ENCODE measurements at places on chromosomes 2 and 18.

- DNase-seq = no peak
Observed at GRCh38 chr2:136497709-136498108, 267.6 kb upstream of the THSD7B start.

- DNase-seq = no peak
Observed at GRCh38 chr2:85291425-85292023, 36.3 kb downstream of the TGOLN2 start.

- no peak for DNase-seq
Observed at GRCh38 chr18:74571895-74572680, 25.6 kb upstream of the ZNF407 start.

GRCh38 chr2:238139196-238140039, 950 bp downstream of the KLHL30 start:
- DNase-seq = no peak

DNA sequence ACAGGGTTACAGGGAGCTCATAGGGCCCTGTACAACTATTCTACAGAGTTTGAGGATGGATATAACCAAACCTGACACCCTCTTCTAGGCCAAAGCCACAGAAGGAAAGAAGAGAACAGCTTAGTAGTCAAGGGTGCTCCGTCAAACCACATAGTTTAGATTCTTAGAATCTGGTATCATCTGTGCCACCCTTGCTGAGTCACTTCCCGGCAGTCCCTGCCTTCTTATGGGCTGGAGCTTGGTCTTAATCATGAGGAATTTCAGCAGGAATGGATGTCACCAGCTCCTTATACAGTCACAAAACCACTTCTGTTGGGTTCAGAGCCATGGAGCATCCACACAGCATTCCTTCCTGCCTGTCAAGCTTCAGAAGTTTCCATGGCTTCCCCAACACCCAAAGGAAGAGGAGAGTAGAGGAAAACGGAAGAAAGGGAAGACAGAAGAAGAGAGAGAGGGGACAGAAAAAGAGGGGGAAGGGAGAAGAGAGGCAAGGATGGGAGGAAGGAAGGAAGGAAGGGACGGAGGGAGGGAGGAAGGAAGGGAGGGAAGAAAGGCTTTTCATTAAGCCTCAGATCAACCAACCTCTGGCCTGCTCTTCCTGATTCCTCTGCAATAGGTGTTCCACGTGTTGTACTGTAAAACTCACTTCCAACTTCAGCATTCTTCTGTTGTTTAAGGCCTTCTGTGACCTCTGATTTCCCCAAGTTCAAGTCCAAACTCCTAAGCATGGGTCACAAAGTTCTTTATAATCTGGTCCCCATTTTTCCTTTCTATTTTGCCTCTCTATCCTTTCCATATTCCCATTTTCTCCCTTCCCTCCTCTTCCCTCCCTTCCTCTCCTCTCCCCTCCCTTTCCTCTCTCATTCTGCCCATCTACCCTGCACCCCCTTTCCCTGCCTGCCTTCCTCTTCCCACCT, 246.1 kb upstream of the TNP1 start:
- DNase-seq = peak; percentile 84

- DNase-seq = peak; percentile 9
Observed at GRCh38 chr18:3886575-3887322, 436.8 kb downstream of the TGIF1 start.

DNA sequence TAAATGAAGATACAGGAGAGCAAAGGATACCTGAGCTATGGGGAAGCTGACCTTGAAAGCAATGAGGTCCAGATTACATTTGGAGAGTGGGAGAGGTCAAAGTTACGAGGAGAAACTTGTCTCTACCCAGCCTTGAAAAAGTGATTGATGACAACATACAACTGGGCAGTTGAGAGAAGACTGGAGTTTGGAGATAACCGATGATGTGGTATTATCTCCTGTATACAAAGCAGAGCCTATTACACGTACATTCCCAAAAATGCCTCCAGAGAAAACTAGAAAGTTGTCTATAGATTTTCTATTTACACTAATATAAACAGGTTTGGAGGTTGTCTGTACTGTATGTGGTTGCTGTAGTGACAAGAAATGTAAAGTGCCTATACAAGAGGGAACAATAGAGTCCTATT, 28.3 kb downstream of the ARL5A start:
- no peak for DNase-seq

- no peak for DNase-seq
Observed at GRCh38 chr2:20501974-20502373, 55.1 kb downstream of the RHOB start.

- DNase-seq = no peak
Observed at GRCh38 chr2:188326669-188327301, 35.1 kb downstream of the GULP1 start.

- DNase-seq = no peak
Observed at GRCh38 chr2:189854940-189855339, 70.7 kb downstream of the PMS1 start.

DNA sequence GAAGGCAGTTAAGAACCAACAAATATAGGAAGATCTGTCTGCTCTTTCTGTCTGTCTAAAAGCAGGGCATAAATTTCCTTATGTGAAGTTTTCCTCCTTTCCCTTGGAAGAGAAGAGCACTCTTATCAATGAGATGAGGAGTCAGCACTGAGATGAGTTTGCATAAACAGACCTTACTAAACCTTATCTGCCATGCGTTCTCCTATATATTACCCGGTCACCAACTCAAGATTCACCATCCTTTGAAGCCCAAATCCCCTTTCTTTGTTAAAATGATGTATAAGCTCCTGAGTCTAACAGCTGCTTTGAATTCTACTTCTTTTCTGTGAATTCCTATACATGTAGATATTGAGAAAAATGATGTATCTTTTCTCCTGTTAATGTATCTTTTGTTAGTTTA, 65.5 kb upstream of the FHL2 start:
- no peak for DNase-seq

GRCh38 chr18:10926621-10927161, 222.7 kb downstream of the PIEZO2 start:
- peak; percentile 87 for DNase-seq

DNA sequence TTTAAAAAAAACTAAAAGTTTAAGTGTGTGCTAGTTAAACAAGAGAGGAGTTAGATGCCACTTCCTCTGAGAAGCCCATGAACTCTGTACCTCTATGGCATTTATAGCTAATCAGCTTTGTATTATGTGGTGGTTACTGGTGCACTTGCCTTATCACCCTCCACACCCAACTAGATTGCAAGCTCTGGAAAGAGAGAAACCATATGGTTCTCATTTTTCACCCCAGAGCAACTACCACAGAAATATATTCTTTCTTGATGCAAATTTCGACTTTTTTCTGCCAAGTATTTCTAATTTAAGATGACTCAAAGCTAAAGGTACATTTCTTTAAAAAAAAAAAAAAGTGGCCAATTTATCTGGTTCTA, 24.2 kb downstream of the RAPH1 start:
- no peak for DNase-seq

DNA sequence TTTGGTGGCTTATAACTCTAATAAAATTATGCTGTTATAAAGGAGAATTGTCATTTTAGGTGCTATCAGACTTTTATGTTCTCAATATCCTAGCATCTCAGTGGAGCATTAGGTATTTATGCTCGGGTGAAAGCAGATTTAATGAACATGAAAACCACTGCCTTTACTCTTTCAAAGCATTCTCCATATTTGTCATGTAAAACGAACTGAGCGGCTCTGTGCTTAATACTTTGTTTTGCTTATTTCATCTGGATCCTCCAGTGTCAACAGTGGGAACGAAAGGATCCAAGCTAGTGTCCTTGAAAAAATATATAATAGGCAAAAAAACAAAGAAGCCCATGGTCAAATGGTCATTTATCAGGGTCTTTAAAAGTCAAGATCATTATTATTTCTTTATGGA, 53.5 kb downstream of the THSD7B start:
- DNase-seq = no peak

DNA sequence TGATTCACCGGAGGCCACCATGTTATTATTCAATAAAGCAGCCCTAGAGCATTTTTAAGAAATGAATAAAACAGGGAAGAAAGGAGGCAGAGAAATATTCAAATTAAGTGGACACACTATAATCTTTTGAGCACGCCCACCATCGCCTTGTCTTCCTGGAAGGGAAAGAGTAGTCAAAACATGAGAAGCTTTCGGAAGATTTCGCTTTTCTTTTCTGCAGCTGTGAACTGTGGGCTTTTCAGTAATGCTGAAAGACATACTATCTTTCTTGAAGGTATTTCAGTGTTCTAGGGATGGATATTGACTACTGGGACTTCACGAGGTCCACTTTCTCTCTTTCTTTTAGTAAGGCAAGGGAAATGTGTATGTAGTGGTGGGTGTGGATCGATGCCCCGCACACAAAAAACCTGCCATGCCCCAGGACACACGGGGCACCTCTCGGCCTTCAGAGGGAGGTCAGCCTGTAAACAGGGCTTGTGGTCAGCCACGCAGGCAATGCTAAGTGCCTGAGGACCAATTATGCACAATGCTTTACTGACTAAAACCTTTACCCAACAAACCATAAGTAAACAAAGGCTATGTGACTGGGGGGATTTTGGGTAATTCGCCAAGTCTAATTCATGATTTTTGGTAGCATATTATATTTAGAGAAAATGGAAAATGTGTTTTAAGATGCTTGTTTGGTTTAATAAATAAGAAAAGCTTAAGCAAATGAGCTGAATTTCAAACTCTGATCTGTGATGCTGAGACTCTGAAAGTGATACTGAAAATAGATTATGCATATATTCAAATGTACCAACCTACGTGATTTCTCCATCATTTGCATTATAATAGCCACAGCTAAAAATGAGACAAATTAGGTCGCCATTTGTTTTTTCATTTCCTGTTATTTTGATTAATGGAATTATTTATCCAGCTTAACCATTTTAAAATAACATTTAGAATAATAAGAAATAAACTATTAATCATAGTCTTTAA, 130.5 kb downstream of the ZNF516 start:
- no peak for DNase-seq

DNA sequence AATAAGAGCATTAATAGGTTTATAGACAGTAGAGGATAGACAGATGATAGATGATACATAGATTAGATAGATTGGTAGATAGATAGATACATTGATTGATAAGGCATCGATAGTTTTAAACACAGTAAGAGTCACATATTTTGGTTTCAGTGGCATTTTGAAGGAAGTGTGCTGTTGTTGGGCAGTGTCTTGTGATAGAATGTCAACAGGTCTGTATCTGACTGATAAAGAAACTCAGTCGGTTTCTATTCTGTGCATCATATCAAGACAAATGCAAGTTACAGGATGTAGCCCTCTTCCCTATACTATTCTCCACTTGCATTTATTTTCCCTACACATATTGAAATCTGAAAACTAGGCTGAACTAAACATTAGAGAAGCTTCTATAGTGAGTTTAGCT, 1229.0 kb upstream of the ZEB2 start:
- DNase-seq = no peak

GRCh38 chr18:21851327-21851961, 110.9 kb downstream of the MIB1 start:
- peak; percentile 45 for DNase-seq

DNA sequence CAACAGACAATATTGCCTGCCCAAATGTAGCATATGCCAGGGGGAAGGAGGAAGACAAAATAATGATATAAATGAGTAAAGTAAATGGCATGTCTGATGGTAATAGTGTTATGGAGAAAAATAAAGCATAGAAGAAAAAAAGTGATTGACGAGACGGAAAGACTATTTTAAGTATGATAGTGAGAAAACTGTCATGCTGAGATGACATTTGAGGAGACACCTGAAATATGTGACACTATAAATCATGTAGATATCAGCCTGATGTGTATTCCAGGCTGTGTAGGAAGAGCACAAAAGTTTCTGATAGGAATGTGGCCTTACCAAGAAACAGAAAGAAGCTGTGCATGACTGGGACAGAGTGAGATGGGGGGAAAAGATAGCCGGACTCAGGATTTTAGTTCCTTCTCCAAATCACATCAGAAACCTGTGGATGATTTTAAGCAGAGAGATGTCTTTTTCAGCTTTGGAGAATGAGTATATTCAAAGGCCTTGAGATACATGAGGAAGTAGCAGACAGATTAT, 387.3 kb upstream of the SYT4 start:
- DNase-seq = no peak

- no peak for DNase-seq
Observed at GRCh38 chr2:227370092-227370491, 9.0 kb downstream of the TM4SF20 start.

GRCh38 chr2:112310906-112311305, 35.5 kb downstream of the ZC3H6 start:
- no peak for DNase-seq

DNA sequence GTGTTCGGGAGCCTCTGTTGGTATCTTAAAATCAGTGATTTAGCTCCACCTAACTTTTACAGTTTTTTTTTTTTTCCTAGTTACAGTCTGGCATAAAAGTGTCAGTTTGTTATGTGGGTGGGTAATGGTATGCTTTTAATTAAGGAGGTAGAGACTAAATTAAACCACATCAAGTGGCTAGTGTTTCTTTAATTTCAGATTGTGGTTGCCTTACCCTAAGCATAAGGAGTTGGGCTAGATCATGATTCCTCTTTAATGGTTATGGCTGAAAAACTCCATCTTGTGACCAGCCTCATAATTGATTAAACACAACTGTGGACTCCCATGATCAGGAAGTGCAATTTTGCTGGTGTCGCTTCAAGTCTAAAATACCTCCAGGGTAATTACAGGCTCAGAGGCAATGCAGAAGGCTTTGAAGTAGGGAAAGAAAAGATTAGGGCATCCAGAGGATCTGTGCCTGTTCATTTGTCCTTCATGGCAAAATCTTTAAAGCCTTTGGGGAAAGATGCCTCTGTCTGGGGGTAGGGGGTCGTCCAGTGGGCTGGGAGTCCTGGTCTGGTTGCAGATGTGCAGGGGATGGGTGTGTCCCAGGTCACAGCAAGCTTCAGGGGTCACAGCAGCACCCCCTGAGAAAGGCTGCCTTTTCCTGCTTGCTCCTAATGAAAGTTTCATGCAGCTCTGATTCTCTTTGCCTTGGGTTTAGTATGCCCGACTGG, 579.2 kb downstream of the BCL11A start:
- DNase-seq = no peak

GRCh38 chr2:128313091-128313836, 5.4 kb downstream of the HS6ST1 start:
- DNase-seq = no peak

- no peak for DNase-seq
Observed at GRCh38 chr2:40352041-40352702, 99.7 kb downstream of the SLC8A1 start.

DNA sequence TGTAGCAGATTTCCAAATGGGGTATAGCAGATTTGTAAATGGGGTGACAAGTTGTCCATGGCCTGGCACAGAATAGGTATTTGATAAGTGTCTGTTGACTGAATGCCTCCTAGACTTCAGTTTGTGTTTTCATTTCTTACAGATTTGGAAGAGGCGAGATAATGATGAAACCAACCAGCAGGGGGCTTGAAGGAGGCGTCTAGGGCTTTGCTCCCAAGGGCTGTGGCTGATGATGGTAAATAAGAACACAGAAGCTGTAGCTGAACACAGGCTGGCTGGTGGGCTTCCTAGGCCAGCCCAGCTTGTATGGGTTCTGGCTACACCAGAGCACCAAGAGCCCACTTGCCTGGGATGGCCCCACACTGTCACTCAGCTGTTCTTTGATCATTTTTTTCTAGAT, 19.4 kb downstream of the SFTPB start:
- DNase-seq = peak; percentile 36

GRCh38 chr2:7233126-7233525, 315.9 kb downstream of the RNF144A start:
- DNase-seq = no peak

Data from lung microvascular endothelial cell (primary cell).